ENCODE measurements at places on chromosomes 6 and 20. TPM values are rescaled to one million over a fixed set of nuclear protein-coding genes. Genes with fewer than 3 reads are reported as not detected.

HLA-C gene
- polyA plus RNA-seq: 121 TPM

RNF182 gene
- 0.06 TPM for polyA plus RNA-seq

MMP24 gene
- 0.12 TPM for polyA plus RNA-seq

CCN2 gene
- 15.9 TPM for polyA plus RNA-seq

KCNK5 gene
- polyA plus RNA-seq: 2.7 TPM

MRPS18A gene
- 70.0 TPM for polyA plus RNA-seq

PPP1R3G gene
- polyA plus RNA-seq: 2.2 TPM

DOP1A gene
- polyA plus RNA-seq: 6.0 TPM

SNAP25 gene
- polyA plus RNA-seq: 0.06 TPM

RSPO3 gene
- 2.3 TPM for polyA plus RNA-seq

TMEM217 gene
- 5.4 TPM for polyA plus RNA-seq

TMEM74B gene
- polyA plus RNA-seq: 1.4 TPM

RIPOR3 gene
- 5.2 TPM for polyA plus RNA-seq

CRIP3 gene
- 1.2 TPM for polyA plus RNA-seq

SYNDIG1 gene
- polyA plus RNA-seq: 0.01 TPM

HEY2 gene
- 0.86 TPM for polyA plus RNA-seq

BAG2 gene
- polyA plus RNA-seq: 0.77 TPM

FAM209B gene
- polyA plus RNA-seq: 0.47 TPM

DYNLRB1 gene
- 189 TPM for polyA plus RNA-seq

XKR7 gene
- under 0.01 TPM for polyA plus RNA-seq

SLPI gene
- 1,882 TPM for polyA plus RNA-seq

MEI4 gene
- not detected for polyA plus RNA-seq

CFAP206 gene
- polyA plus RNA-seq: 0.06 TPM

WFDC2 gene
- polyA plus RNA-seq: 6.1 TPM

HLA-DQB2 gene
- 0.51 TPM for polyA plus RNA-seq

MROH8 gene
- 1.3 TPM for polyA plus RNA-seq

FOXF2 gene
- 2.3 TPM for polyA plus RNA-seq

LPIN3 gene
- polyA plus RNA-seq: 84.1 TPM

BPIFB1 gene
- polyA plus RNA-seq: 0.77 TPM

IRF4 gene
- polyA plus RNA-seq: 0.28 TPM

CST2 gene
- polyA plus RNA-seq: not detected

SLC26A8 gene
- polyA plus RNA-seq: 0.04 TPM

UBD gene
- polyA plus RNA-seq: 2.3 TPM

NINL gene
- 9.9 TPM for polyA plus RNA-seq

TLDC2 gene
- polyA plus RNA-seq: 0.16 TPM

GMPR gene
- polyA plus RNA-seq: 1.9 TPM

PCED1A gene
- 49.3 TPM for polyA plus RNA-seq

STMND1 gene
- 0.53 TPM for polyA plus RNA-seq

LY6G6D gene
- polyA plus RNA-seq: 1.3 TPM

PLG gene
- not detected for polyA plus RNA-seq

HLA-DRB5 gene
- polyA plus RNA-seq: 0.34 TPM

TBXT gene
- polyA plus RNA-seq: not detected

VPS52 gene
- 48.9 TPM for polyA plus RNA-seq

LY6G6C gene
- 17.2 TPM for polyA plus RNA-seq

ADAM33 gene
- polyA plus RNA-seq: 83.1 TPM

All from esophagus (tissue), 2 donors.